ENCODE measurements at places on chromosomes 2 and 18.

DNA sequence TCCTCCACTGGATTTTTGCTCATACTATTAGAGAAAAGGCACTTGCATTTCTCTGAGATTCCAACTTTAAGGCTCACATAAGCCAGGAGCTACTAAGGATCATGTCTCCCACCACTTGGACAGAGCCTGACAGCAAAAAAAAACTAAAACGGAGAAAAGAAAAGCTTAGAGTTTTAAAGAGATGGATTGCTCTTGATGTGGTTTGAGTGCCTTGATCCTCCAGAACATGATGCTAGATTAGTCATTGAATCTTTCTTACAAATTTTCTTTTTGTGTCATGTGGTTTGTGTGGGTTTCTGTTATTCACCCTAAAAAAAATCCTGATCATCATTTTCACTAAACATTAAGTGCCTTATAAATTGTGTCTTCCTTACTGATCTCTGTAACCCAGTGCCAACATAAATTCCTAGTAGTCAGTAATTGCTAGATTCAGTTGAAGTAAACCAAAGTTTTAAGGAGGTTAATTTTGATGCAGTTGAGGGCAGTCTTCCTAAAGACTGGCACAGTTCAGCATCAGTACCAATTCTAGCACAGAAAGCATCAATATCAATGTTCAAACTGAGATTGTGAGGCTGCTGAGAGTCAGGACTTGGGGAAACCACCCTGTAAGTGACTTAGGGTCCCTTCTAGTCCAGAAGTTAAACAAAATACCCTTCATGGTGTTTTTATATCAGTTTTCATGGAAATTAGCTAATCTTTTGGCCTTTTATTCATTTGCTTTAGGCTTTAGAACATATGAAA lies 206.3 kb downstream of the RAD51AP2 start:
- no peak for DNase-seq

DNA sequence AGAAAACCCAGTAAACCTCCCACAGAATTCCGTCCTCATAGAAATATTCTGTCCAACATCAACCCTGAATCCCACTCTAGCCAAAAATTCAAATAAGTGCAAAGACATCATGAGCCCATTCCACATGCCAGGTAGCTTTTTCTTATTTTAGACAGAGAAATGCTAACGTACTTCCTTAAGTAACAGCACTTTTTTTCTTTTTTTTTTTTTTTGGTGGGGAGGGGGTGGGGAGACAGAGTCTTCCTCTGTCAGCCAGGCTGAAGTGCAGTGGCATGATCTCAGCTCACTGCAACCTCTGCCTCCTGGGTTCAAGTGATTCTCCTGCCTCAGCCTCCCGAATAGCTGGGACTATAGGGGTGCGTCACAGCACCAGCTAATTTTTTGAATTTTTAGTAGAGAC lies 45.5 kb downstream of the ANKRD44 start:
- DNase-seq: no peak

DNA sequence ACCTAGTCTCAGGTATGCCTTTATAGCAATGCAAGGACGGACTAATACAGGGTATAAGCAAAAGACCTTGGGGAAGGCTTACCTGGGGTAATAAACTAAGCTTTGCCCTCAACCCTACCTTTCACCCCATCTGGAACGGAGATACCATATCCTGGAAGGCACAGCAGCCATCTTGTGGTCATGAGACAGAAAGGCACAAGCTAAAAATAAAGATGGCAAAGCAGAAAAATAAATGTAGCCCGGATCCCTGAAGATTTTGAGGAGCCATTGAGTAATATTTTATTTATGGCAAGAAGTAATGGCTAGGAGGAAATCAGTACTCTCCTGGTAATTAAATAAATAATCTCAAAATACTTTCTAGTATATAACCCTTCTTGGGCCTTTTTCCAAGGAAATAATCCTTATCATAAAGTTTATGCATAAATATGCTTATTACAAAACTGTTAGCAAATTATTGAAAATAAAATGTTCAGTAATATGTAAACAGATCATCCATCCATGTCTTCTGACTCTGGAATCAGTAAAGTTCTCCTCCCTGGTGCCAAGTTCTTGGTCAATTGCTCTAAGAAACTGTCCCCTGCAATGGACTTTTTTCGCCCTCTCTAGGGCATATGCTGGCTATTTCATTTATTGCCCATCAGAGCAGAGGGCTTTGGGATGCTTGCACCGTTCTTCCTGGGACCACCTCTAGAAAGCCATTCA lies 198.7 kb downstream of the SPP2 start:
- DNase-seq: no peak

- no peak for DNase-seq
Observed at GRCh38 chr18:50111398-50111797, 83.5 kb downstream of the MYO5B start.

DNA sequence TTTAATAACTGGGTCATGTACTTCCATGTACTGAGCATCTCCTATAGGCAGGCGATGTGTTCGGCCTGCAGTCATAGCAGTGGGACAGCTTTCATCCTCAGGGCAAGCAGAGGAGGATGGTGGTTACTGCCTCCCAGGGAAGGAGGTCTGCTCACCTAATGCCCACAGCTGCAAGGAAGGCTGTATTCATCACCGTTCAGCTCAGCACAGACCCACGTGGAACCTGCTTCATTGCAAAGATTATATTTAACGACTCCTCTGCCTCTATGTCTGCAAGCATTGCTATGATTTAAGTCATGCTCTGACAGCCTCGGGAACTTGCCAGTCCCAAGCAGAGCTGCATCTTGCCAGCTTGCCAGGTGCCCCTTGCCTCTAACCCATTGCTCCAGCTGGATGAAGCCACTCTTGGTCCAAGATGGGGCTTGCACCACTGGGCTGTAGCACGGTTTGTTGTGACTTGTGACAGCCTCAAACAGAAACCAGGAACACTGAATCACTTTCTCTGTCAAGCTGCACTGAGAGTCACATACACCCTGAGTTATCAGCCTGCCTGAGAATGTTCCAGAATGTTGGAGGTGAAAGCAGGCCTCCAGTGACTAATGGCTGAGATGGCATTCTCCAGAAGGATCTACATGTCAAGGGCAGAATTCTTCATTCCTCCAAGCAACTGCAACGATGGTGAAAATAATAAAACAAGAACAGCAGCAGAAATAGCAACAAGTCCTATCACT lies 651.1 kb upstream of the ID2 start:
- DNase-seq: no peak

GRCh38 chr2:152443771-152444170 lies 108.8 kb downstream of the FMNL2 start:
- DNase-seq: no peak

DNA sequence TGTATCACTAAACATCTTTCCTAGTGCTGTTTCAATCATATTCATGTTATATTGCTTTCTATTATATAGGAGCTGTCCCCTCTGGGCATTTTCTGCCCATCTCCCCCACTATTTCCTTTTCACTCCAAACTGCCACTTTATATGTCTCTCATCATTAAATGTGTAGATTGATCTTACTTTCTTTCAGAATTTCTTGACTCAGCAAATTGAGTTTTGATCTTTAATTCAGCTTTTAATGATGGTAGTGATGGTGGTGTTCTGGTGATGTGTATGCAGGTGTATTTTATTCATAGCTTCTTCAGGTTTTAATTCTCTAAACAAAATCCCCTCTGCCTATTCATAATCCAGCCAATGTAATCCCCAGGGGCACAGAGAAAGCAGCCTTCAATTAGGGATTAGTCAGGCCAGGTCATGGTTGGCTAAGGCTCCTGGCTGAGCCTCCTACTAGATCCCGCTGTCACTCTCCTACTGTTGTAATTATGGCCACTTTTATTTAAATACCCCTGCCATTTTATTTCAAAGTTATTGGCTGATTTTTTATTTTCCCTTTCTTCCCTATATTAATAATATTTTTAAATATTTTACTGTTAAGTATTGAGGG lies 325.4 kb downstream of the SPAG16 start:
- DNase-seq: no peak

DNA sequence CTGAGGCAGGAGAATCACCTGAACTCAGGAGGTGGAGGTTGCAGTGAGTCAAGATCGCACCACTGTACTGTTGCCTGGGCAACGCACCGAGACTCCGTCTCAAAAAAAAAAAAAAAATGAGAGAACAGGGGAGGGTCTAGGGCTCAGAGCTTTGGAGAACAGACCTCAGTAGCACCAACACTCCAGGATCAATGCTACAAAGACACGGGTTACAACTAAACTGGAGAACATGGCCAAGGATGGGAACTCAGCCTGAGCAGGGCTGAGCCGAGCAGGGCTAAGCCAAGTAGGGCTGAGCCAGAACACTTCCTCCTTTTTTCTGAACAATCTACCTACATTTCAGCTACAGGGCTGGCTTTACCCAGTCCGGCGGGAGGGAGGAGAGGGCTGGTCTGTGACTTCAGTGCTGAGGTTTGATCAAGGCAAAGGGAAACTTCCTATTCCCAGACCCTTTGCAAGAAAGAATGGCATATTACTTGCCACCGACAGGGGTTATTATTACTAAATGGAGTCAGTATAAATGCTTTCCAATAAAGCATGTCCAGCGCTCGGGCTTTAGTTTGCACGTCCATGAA lies 2.9 kb upstream of the CASP8 start:
- DNase-seq: peak; percentile 14

GRCh38 chr2:98463551-98463971 lies 18.9 kb downstream of the INPP4A start:
- no peak for DNase-seq

DNA sequence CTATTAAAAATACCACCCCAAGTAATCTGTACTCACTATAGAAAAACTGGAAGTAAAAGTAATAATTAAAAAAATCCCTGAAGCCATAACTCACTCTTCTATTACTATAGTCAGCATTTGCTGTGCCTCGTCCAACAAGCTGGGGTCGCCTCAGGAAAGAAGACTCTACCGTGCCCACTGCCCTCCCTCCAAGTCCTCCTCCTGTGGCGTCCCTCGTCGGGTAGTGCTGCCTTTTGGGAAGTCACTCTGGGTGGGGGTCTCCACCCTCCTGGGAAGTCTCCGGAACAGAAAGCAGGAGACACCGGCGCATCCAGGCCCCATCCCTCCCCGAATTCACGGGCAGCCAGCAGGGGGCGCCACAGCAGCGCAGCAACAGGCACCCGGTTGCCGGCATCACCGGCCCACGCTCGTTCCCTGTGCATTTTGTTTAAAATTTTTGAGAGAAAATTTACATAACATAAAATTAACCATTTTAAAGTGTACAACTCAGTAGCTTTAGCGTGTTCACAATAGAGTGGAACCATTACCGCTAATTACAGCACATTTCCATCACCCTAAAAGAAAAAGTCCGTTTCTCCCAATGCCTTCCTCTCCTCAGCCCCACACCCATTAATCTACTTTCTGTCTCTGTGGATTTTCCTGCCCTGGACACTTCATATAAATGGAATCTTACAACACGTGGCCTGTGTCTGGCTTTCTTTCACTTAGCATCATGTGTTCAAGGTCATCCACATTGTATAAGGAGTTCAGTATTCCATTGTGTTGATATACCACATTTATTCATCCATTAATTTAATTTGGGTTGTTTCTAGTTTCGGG lies 62.2 kb downstream of the ADNP2 start:
- peak; percentile 73 for DNase-seq

DNA sequence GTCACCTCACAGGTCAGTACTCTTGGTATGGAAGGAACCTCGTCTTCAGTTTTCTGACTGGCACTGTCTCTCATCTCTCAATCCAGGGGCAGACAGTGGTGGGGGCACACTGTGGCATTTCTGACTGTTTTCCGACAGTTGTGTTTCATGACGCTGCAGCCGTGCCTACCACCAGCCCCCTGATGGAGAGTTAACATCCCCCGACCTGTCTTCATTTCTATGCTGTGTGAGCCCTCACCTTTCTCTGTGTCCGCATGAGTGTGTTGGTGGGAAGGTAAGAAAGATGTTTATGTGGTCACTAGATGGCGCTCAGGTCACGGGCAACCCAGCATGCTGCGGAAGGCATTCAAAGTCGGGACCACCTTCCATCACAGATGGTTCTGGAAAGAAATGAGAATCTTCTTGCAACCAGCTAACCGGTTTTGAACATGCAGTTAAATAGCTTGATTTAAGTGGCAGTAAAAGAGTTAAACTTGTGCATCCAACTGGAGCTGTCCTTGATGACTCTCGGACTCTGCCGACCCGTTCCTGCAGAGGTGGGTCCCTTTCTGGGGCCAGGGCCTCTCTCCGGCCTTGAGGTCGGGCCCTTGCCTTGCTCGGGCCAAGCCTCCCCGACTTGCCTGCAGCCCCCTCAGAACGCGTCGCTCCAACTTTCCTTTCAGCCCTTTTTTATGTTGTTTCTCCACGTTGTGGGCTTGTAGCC lies 92.4 kb downstream of the DYSF start:
- peak; percentile 71 for DNase-seq

GRCh38 chr2:20034821-20035220 lies 16.6 kb downstream of the LAPTM4A start:
- no peak for DNase-seq

DNA sequence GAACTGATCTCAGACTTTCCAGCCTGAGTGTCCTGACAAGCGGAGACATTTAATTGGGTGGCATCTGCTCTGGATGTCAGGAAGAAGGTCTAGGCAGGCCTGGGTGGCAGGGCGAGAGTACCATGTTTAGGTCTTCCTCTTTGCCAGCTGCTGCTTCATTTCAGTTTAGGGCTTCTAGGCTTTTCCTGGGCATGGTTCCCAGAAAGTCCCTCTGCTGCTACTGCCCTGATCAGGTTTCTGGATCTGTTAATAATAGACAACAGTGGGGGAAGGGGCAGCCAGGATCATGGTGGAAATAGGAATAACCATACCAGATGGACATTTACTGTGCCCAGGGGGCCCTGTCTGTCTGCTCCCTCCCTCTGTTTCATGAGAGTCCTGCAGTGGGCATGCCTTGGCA lies 2.3 kb upstream of the PLCD4 start:
- DNase-seq: no peak

- no peak for DNase-seq
Observed at GRCh38 chr18:70462078-70462439, 173.2 kb downstream of the SOCS6 start.

DNA sequence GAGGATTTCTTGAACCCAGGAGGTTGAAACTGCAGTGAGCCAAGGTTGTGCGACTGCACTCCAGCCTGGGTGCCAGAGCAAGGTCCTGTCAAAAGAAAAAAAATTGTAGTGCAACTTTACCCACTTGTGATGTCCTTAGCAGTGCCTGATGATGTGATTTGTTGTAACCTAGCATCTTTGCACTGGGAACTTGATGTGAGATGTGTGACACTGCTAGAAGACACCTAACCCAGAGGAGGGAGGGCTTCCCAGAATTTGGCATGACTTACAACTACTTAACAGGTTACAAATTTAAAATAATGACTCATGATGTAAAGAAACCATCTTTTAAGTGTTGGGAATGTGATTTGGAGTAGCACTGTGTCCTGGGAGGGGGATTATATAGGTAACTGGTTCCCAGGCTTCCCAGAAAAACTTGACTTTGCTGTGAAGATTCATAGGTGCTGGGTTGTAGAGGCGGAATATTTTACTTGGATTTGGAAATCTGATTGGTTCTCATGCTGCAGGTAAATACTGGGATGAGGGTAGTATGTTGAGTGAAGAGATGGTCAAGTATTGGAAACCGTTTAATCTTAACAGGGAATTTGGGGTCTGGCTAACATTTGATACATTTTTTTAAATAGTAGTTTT lies 3.7 kb downstream of the EEF1B2 start:
- DNase-seq: no peak
